ENCODE measurements at places on chromosomes 1 and 21.

DNA sequence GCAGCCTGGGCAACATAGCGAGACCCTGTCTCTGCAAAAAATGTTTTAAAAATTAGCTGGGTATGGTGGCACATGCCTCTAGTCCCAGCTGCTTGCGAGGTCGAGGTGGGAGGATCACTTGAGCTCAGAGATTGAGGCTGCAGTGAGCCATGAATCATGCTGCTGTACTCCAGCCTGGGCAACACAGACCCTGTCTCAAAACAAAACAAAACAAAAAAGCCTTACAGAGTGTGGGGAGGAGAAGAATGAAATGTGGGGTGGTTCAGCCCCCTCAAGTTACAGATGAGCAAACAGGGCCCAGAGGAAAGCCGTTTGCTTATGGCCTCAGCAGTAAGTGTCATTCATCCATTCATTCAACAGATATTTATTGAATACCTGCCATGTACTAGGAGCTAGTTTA is 40.7 kb downstream of the RPS6KA1 start:
- DNase-seq: no peak

DNA sequence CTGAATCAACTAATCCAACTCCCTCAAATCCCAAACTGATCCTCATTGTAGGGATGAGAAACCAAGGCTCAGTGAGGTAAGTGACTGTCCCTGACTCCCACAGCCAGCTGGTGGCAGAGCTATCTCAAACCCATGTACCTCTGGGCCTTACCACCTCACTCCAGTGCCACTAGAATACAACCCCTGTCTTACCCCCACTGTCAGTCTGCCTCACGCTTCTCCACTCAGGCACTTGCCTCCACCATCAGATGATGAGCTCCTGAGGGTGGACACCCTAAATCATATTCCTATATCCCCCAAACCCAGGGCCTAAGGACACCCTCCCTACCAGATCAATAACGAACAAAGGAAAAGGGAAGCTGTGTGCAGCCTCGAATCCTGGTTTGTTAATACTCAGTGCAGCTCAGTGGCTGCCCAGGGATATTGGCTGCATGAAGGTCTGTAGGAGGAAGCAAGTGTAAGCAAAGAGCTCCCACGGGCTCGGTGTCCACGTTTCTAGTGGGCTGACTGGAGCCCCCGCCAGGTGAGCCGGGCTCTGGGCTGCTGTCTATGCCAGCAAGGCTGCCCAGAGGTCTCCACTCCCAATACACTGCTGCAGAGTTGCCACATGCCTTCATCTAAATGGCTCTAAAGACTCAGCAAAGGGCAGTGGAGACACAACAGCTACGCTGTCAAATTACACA is 533.4 kb downstream of the MATN1 start:
- no peak for DNase-seq

DNA sequence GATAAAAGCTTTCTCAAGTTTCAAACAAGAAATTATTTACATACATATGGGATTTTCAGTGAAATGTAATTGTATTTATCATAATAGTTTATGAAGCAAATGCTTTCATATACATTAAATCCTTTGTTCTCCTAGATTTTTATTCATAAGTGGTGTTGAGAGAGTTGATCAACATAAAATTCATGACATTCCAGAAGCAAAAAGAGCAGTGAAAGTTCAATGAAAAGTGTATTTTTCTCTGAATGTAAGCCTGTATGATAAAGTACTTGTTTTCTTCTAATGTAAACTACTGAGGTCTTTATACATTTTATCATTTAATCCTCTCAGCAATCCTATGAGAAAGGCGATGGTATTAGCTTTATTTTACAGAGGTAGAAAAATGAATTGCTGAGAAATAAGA is 146.5 kb downstream of the PLA2G4A start:
- DNase-seq: no peak

- no peak for DNase-seq
These were observed 26.3 kb upstream of the CSF1 start for GRCh38 chr1:109884242-109884891.

DNA sequence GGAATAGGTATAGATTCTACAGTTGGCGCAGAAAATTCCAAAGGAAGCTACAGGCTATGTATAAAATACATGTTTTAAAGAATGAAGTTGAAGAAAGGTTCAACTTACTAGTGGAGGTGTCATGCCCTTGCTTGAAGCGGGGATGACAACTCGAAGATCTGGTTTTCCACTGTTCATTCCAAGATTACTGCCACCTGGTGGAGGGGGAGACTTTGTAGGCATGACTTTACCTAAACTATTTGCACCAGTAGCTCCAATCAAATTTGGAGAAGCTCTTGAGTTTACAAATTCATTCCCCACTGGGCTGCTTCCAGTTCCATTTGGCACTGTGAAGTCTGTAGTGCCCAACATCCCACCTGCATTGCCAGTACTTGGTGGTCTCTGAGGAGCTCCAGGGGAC is 81.7 kb downstream of the AXDND1 start:
- no peak for DNase-seq

- no peak for DNase-seq
These were observed 1795.5 kb downstream of the MRPL39 start for GRCh38 chr21:23811805-23812204.

GRCh38 chr1:239537795-239538194 is 151.4 kb downstream of the CHRM3 start:
- no peak for DNase-seq

DNA sequence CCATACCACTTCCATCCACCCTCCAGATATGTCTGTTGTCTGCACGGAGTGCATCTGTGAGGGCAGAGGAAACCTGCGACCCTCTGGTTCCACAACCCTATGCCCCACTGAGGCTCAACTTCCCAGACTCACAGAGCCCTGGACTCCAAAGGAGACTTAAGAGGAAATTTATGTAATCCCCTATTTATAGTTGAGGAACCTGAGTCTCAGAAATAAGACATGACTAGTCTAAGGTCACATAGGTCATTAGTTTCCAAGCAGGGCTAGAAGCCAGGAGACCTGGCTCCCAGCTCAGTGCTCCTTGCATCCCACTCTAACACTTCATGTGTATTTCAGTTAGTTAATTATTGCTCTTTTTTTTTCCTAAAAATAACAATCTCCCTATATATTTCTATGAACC is 15.7 kb upstream of the LEMD1 start:
- DNase-seq: no peak

GRCh38 chr1:156474966-156475365 is 25.6 kb downstream of the MEF2D start:
- no peak for DNase-seq
